ENCODE measurements at places on chromosomes 7 and 10.

DNA sequence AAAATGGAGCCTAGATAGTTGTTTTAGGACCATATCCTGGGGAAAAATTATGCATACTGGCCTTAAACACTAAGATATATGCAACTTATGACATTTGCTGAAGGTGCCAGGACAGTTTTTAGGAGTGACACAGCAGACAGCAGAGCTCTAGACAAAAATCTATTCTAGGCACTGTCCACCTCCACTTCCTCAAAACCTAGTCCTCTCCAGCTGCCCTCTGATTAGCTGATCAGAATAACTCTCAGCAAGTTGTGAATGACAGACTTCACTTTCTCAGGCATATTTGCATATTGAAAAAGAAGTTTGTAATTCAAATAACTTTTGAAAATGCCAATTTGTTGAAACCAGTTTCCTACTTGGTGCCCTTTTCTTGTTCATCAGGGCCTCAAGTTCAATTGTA lies 152.3 kb upstream of the STEAP4 start:
- DNase-seq: no peak

DNA sequence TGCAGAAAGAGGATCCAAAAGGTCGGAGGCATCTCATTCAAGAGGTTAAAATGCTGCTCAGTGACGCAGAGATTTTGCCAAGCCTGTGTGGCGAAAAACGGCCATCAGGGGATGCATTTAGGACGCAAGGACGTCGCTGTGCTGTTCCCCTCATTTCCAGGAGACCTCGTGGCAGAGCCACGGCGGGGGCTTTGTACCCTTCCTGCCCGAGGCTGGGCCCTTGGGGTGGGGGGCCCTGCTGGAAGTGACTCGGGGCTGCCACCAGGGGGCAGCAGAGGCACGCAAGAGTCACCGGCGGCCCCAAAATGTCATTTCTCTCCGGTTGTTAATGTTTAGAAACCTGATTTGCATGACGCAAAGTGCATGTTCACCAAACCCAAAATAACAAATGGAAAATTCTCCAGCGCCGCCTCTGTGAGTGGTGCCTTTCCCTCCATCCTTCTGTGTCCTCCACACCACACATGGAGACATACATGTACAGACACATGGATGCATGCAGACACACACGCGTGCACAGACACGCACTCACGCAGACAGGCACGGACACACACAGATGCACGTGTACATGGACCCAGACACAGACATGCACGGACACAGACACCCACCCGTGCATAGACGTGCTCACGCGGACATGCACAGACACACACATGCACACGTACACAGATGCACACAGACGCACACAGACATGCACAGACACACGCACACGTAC lies 51.0 kb upstream of the NKX6-2 start:
- peak; percentile 16 for DNase-seq

- no peak for DNase-seq
Observed at GRCh38 chr7:101862280-101863220, 45.1 kb downstream of the CUX1 start.

DNA sequence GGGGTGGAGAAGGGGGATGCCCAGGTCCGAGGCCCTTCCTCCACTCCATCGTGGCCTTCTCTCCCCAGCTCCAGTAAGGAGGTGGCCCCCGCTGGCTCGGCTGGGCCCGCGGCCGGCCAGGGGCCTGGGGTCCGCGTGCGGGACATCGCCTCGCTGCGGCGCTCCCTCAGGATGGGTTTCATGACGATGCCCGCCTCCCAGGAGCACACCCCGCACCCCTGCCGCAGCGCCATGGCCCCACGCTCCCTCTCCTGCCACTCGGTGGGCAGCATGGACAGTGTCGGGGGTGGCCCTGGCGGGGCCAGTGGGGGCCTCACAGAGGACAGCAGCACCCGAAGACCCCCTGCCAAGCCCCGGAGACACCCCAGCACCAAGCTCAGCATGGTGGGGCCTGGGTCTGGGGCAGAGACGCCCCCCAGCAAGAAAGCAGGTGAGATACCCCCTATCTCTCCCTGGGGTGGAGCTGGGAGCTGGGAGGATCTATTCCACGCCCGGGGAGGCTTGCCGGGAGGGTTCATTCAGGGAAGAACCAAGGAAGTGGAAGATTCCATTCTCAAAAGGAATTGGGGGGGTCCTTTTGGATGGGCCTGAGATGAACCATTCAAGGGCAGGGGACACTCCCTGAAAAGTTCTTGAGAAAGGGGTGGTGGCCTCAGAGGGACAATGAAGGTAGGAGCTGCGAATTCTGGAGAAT lies 3.2 kb downstream of the NYAP1 start:
- DNase-seq: no peak
